ENCODE measurements at places on chromosomes 16 and 17. TPM values are rescaled to one million over a fixed set of nuclear protein-coding genes. Genes with fewer than 3 reads are reported as not detected.

TM4SF5 gene
- not detected for total RNA-seq

RNF43 gene
- total RNA-seq: 1.4 TPM

HAS3 gene
- total RNA-seq: 12.0 TPM

KRTAP2-3 gene
- total RNA-seq: not detected

CYGB gene
- total RNA-seq: 8.3 TPM

C16orf92 gene
- not detected for total RNA-seq

GALR2 gene
- total RNA-seq: not detected

ZNF750 gene
- total RNA-seq: not detected

MYADML2 gene
- total RNA-seq: 1.8 TPM

KRT15 gene
- total RNA-seq: not detected

PIK3R6 gene
- 0.69 TPM for total RNA-seq

REXO5 gene
- total RNA-seq: 12.0 TPM

ACSM5 gene
- 1.8 TPM for total RNA-seq

CCL18 gene
- total RNA-seq: not detected

MYL11 gene
- not detected for total RNA-seq

TPPP3 gene
- 36.2 TPM for total RNA-seq

CFAP20 gene
- 92.0 TPM for total RNA-seq

SLC12A3 gene
- not detected for total RNA-seq

TP53TG3C gene
- total RNA-seq: not detected

ZNF174 gene
- 12.7 TPM for total RNA-seq

SOX9 gene
- total RNA-seq: 22.8 TPM

KRTAP2-2 gene
- not detected for total RNA-seq

PRAC2 gene
- not detected for total RNA-seq

Measured in diencephalon (tissue), 1 donor.